Stimulated activated CD4-positive, alpha-beta T cell treated with anti-CD3 and anti-CD28 coated beads, Interleukin-1b, Interleukin-23, amount 100 ng/mL, for 1 hour (primary cell): ENCODE measurements at places on chromosomes 6 and 20.

- no peak for DNase-seq
Measured at GRCh38 chr6:142155895-142156757, 9.1 kb downstream of the VTA1 start.

DNA sequence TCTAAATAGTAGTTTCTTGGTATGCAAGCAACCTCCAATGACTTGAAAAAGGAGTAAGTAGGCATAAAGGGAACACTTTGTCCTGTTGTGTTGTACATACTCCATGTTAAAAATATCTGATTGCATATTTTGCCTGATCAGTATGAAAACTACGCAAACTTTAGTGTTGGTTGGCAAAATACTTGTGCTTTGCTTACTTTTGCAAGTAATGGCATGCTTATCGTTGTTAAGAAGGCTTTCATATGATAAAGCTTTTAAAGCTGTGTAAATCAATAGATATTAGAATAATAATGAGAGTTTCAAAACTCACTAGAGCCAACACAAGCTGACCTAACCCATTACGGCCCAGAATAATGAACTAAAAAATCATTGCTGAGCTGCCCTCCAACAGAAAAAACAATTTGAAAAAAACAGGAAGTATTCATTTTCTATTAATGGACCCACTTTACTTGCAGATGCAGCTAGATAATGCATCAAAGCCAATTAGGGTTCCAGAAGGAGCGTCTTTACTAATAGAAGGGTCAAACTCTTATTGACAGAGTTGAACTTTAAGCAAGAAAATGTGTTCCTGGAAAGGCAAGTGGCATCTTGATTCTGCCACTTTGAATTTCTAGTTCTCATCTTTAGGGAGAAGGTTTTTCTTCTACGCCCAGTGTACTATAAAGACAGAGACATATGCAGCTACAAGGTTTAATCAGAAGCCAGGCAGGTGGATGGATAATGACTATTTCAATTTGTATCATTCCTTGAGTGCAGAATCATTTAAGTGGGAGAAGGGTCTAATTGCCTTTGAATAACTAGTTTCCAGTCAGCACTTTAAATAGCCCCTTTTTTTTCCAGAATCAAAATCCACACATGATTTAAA, 82.2 kb downstream of the SNAP25 start:
- no peak for DNase-seq

- no peak for DNase-seq
Measured at GRCh38 chr6:140202964-140203515, 828.6 kb upstream of the CITED2 start.

- no peak for DNase-seq
Measured at GRCh38 chr20:58420798-58421496, 31.9 kb downstream of the VAPB start.

DNA sequence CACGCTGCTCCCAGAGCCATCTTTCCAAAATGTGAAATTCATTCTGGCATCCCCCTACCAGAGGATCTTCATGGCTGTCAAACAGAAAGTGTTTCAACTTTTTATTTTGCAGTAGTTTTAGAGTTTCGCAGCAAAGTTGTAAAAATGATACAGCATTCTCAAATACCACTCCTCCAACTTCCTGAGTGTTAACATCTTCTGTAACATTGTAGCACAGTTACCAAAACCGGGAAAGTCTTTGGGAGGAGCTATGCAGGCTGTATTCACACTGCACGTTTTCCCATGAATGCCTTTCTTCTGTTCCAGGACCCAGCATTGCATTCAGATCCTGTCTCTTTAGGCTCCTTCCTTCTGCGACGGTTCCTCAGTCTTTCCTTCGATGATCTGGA, 30.1 kb downstream of the CDYL start:
- no peak for DNase-seq

DNA sequence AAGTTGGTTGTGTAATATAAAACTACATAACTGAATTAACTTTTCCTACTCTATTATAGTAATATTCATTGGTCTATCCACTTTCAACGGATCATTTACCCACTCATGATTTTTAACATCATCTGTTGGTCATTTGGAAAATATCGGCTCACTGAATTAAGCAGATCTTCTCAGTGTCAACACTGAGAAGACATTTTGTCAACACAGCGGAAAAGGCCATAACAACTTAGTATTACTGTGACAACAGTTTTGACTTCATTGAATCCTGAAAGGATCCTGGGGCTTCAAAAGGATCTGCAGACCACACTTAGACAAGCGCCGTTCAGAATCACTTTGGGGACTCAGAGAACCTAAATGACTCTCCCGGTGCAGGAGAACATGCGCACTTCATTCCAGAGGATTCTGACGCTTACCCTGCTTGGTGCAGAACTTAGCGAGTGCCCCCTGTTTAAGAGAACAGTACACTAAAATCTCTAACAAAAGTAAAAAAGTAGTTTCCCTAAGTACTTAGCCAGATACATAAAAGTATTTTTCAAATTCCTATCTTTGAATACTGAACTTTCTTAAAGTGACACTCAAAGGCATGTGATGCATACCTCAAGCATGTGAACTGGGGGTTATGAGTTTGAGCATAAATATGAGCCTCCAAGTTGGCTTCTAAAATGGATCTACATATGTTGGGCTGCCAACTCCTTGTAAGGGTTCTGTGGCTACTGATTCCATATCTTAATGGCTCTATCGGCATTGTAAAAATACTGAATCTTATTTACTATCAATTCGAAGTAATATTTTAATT, 4.0 kb downstream of the ZBTB2 start:
- no peak for DNase-seq

- no peak for DNase-seq
Measured at GRCh38 chr6:36361071-36361470, 24.4 kb upstream of the BNIP5 start.

DNA sequence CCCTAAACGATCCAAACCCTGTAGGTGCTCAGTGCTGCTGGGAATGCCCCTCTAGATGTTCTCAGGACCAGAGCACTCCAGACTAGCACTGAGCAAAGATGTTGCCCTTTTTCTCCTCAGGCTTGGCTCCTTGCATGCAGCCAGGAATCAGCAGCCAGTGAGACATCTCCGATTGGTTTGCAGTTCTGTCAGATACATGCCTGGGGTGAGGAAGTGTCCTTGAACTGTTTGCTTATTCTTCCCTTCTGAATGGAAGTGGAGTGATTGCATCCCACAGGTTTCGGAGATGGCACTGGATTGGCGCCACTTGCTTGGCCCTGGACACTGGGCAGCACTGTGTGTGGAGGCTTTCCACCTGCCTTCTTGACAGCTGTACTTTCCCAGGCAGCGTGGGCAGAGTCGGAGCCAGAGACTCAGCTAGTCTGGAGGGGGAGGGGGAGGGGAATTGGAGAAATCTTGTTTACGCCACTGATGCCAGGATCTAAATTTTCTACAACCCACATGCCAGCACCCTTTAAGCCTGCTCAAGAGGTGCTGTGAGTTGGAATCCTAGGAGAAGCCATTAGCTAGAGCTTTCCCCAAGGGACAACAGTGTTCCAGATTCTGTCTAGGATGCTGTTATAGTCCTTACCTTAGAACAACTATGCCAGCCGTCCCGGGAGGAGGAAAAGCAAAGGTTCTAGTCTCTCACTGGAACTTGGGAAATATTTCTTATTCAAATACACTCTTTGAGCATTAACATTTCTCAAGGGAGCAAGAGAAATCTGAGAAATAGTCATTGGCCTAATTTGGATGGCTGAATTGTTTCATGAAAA, 49.2 kb upstream of the SASH1 start:
- DNase-seq, result no peak

- no peak for DNase-seq
Measured at GRCh38 chr6:168115748-168116437, 36.9 kb upstream of the FRMD1 start.

- DNase-seq, result no peak
Measured at GRCh38 chr6:70725817-70726415, 58.2 kb downstream of the SMAP1 start.

- DNase-seq, result no peak
Measured at GRCh38 chr6:140209775-140210174, 835.3 kb upstream of the CITED2 start.

- DNase-seq, result no peak
Measured at GRCh38 chr6:168157272-168158212, 78.5 kb upstream of the FRMD1 start.

DNA sequence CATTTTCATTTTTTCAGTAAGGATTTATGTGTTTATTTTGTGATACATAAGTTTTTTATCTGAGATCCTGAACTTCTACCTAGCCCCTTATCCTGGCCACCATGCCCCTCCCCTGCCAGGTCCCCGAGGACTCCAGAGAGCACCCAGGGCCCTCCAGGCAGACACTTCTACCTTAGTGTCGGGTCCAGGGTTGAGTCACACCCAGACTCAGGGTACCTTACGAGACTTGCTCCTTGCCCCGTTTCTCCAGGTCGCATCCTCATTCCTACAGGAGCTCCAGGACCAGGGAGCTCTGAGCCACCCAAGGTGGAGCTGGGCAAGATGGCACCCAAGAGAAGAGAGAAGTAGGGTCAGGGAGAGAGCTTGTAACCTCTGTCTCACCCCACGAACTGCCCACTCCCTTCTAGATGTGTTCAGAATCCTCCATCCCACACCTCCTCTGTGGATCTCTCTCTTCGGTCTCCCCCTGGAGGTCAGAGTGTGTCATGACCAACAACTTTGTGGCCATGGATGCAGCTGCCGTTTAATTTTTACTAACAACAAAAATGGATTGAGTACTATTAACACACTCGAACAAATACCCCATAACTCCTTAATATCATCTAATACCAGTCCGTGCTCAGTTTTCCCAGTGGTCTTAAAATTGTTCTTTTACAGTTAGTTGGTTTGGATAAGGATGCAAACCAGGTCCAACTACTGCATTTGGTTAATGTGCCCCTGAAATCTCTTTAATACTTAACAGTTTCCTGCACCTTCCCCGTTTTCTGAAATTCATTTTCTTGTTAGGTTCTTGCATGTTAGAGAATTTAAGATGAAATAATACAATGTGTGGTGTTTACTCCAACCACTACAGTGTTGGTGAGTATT, 130.6 kb upstream of the INSM1 start:
- no peak for DNase-seq

GRCh38 chr6:100246206-100246605, 218.5 kb downstream of the SIM1 start:
- DNase-seq, result no peak

DNA sequence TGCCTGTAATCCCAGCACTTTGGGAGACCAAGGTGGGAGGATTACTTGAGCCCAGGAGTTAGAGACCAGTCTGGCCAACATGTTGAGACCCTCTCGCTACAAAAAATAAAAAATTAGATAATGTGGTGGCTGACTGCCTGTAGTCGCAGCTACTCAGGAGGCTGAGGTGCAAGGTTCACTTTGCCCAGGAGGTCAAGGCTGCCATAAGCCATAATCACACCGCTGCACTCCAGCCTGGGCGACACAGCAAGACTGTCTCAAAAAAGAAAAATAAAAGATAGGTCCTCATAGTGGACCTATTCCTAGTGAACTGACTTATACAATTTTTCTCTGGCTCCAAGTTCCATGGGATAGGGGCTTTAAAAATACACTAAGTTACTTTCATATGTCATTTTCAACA, 41.9 kb downstream of the MRS2 start:
- DNase-seq, result no peak

DNA sequence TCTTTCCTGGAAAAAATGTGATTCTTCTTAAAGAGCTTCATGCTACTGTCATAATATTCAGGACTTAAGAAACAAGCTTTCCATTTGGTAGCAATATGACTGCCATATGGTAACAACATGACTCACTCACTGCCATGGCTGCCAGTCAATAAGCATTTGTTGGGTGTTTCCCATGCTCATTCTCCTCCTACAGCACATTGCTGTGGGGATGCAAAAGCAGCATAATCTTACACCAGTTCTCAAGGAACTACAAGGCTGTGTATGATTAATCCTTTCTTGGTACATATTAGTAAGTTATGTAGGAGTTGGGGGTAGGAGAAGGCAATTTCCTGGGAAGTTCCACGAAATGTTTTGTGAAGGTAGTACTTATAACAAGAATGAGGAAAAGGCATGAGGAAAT, 76.7 kb downstream of the CEP162 start:
- DNase-seq, result no peak

- no peak for DNase-seq
Measured at GRCh38 chr20:63290677-63291472, 2.1 kb upstream of the COL20A1 start.

GRCh38 chr6:7151381-7151780, 43.6 kb downstream of the RREB1 start:
- DNase-seq, result no peak

GRCh38 chr6:20328266-20328923, 73.3 kb upstream of the E2F3 start:
- no peak for DNase-seq

- no peak for DNase-seq
Measured at GRCh38 chr6:49647476-49647875, 10.8 kb upstream of the RHAG start.

DNA sequence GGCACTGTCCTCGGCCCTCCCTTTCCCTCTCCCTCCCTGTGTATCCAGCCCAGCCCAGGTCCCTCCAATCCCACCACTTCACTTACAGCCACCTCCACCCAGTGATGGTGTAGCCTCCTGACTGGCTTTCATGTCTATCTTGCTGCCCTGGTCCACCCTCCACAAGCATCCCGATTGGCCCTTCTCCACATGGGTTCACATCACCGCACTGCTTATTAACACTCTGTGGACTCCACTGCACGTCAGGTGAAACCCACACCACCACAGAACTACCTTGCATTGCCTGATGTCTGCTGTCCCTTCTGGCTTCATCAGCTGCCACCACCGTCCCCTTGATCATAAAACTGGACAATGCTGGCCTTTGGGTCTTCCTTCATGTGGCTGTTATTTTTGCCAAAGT, 220.4 kb upstream of the ARID1B start:
- no peak for DNase-seq

DNA sequence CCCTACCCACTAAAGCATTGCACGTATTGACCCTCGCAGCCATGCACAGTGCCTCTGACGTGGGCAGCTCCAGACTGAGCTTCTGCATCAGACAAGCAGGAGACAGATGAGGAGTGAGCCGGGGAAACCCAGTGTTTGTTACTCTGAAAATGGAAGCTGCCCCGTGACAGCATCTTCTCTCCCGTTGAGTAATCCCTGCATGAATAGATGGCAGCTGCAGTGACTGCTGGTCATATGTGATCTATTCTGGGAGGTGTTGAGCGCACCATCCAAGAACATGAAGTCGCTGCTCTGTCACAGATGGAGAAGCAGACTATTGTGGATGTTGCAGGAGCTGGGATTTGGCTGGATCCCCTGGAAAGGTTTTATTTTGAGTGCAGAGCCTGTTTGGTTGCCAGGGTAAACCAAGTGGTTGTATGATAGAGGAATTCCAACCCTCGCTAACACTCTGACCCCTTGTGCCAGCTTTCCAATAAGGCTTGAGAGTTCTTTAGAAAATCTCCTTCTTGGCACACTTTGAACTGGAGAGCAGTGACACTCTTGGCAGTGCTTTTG, 242.2 kb downstream of the NRN1 start:
- no peak for DNase-seq

- DNase-seq, result no peak
Measured at GRCh38 chr20:14885661-14886060, 548.2 kb upstream of the FLRT3 start.

- DNase-seq, result no peak
Measured at GRCh38 chr6:19753826-19754225, 83.3 kb upstream of the ID4 start.

- DNase-seq, result no peak
Measured at GRCh38 chr6:24918641-24919055, 17.1 kb downstream of the RIPOR2 start.
